ENCODE measurements at places on chromosomes 11 and 22.

DNA sequence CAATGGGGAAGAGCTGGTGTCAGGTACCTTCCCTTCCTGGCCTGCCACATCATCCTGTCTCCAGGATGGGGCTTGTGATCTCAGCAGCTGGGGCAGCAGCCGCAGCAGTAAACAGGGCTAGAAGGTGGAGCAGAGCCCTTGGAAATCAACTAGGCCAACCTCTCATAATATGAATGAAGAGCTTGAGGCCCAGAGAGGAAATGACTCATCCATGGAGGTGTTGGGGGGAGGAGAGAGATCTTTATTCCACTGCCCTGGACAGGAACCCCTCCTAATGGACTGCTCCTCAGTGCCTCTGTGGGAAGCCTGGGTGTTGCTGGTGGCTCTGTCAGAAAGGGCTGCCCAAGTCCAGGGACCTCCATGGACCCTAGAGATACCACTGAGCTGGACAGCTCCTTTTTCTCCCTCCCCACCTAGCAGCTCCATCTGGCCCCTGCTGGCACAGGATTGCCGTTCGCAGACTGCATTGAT is 111.8 kb downstream of the OSBP2 start:
- DNase-seq: no peak

DNA sequence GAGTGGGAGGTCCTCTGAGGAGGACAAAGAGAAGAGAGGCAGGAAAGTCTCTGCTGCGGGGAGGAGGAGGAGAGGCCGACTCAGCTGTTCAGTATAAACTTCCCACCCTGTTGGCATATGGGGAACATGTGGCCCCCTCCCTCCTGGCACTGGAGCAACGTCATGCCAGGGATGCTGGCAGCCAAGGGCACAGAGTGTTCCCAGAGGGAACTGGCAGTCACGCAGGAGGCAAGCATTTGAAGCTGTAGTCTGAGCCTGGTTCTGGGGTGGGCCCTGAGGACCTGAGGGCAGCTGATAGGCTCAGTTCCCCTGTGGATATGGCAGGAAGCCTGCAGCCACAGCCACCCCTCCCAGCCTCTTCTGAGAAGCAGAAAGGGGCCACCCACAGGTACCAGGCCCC is 67.1 kb upstream of the TSPAN18 start:
- DNase-seq: no peak

GRCh38 chr22:35378621-35379020 is 2.3 kb upstream of the HMOX1 start:
- DNase-seq: no peak

GRCh38 chr11:11552529-11553087 is 69.2 kb downstream of the GALNT18 start:
- DNase-seq: no peak

DNA sequence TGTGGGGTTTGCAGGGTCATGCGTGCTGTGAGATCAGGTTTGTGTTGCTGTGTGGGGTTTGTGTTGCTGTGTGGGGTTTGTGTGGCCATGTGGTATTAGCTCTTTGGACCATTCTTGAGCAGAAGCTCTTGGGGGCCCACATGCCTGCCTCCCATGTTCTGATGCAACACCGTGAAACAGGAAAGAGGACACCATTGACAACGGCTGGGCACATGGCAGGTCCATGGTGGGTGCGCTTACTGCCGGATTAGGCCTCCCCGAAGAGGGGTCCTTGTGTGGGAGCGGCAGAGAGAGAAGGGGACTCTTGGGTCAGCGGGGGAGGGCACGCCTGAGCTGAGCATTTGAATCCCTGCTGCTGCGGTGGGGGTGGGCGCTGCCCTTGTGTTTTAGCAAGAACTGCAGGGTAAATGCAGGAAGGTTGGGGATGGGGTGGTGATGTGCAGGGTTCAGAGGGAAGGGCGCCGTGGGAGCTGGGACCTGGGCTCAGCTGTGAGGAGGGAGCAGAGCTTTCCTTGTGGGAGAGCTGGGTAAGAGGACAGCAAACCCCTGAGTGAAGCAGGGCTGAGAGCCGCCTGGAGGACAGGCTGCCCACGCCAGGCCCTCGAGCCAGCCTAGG is 361.5 kb downstream of the TBC1D22A start:
- DNase-seq: no peak

- no peak for DNase-seq
Measured at GRCh38 chr22:17013396-17014100, 5.5 kb upstream of the GAB4 start.

- no peak for DNase-seq
Measured at GRCh38 chr22:39269095-39269790, 24.5 kb upstream of the PDGFB start.

GRCh38 chr11:726278-727220 is 20.5 kb downstream of the EPS8L2 start:
- DNase-seq: peak; percentile 66

- DNase-seq: no peak
Measured at GRCh38 chr22:28841111-28841510, 40.7 kb upstream of the XBP1 start.

Data from NCI-H526 treated with DMSO at 0.1 percent for 48 hours (cell line).